HS-27A (cell line): ENCODE measurements at places on chromosomes 2 and 18.

DNA sequence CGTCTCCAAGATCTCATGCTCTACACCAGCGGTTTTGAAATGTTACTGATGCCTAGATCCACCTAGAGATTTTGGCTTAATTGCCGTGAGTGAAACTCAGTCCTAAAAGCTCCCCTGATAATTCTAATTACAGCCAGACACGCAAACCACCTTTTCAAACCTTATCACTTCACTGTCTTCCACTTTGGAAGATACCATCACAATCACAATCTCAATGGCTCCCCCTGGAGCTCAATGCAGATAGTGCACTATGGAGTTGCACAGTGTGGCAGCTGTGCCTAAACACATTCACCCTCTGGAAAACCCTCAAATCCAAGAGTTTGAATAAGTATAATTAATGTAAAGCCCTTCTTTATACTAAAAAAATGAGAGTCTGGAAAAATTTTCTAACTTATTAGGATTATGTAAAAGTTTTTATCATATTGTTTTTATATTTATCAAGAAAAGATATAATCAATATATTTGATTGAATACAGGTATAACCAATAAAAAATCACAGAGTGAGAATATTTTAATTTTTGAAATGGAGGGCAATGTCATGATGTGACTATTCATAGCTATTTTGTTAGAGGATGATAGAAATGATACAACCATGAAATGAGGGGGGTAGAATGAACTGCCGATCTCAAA lies 102.9 kb upstream of the SLC8A1 start:
- DNase-seq = peak; percentile 33

- DNase-seq = no peak
Measured at GRCh38 chr2:75596784-75597183, 36.0 kb upstream of the EVA1A start.

DNA sequence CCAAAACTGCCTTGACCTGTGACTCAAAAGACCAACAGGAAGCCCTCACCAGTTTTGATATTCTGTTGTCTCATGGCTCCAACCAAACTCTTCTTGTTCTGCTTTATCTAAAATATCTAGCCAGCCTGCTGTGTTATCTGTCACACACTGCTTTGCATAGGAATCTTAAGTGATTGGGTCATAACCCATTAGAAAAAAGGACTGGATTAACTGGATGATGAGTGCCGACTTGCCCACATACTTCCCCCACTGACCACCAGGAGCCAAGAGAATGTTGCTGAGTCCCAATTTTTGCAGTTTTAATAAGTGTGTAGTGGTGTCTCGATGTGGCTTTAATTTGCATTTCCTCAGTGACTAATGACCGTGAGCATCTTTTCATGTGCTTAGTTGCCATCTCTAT lies 6.5 kb downstream of the MOGAT1 start:
- no peak for DNase-seq

DNA sequence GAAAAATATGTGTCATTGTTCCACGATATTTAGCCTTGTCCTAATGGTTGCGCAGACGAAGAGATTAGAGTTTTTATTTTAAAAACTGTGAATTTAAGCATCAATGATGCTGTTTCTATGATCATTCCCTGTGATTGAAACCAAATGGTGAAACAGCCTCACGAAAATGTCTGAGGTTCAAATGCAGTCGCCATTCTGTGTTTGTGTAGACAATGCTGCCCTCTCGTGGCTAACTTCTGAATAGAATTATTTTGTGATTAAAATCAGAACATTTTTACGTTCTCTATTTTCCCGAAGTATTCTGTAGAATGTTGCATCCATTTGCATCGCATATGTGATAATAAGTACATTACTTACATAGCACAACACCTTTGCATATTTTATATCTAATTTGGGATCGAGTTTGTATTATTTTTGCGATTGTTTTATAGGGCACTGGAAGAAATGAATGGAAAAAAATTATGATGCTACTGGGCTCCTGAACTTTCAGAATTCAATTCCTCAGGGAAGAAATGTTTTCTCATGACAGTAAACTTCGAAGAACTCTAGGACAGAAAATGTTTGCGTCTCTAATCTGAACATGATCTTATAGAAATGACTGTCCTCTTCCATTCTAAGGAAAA lies 54.8 kb upstream of the CREB1 start:
- DNase-seq = no peak

DNA sequence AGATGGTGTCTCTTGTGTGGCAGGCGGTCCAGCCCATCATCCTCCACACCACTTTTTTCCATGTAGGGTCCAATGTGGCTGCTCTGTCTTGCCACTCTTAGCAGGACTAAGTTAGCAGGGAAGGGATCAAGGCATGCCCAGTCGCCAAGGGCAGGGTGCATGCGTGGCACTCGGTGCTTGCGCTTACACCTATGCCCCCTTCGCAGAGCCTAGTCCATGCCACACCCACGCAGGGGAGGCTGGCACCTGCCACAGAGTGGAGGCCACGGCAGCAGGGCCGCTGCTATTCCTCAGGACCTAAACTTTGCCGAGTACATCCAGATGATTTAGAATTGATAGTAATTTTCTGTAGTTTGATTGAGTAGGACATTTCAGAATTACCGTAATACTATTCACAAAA lies 59.5 kb downstream of the RALBP1 start:
- DNase-seq = no peak

- DNase-seq = no peak
Measured at GRCh38 chr18:36012891-36013290, 40.4 kb downstream of the RMP24 start.

DNA sequence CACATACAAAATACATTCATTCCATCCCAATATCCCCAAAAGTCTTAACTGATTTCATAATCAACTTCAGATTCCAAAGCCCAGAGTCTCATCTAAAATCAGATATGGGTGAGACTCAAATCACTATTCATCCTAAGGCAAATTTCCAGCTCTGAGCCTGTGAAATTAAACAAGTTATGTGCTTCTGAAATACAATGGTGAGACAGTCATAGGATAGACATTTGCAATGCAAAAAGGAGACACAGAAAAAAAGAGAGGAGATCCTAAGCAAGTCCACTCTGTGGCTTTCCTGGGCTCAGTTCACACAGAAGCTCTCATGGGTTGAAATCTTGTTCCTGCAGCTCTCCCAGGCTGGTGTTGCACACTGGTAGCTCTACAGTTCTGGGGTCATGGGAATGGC lies 18.3 kb downstream of the ZNF892 start:
- no peak for DNase-seq

DNA sequence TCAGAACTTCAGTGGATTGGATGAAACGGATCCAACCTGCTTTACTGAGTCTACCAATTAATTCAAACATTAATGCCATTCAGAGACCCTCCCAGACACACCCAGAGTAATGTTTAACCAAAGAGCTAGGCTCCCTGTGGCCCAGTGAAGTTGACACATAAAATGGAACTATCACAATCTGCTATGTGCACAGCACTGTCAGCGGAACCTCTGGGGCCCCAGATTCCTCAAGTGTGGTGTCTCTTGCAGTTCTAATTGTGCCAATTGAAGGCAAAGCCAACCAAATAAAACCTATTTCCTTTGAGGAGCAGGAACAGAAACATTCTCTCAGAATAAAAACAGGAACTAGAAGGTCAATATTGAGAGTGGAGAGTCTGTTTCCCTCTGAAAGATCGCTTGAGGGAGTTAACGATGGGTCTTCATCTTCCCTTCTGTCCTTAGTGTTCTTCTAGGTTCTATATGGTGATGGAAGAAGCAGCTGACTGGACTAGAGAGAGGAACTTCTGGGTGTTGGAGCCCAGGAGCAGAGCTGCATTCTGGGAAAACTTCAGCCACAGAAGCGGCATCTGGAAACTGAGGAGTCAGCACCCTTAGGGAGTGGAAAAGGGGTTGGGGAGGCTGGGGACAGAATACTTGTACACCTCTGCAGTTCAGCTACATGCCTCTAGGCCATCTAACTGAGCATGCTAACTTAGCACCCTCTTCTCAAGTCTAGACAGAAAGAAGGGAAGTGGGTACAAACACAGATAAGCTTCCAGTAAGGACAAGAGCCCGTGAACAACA lies 174.4 kb upstream of the FBXO11 start:
- DNase-seq = no peak

DNA sequence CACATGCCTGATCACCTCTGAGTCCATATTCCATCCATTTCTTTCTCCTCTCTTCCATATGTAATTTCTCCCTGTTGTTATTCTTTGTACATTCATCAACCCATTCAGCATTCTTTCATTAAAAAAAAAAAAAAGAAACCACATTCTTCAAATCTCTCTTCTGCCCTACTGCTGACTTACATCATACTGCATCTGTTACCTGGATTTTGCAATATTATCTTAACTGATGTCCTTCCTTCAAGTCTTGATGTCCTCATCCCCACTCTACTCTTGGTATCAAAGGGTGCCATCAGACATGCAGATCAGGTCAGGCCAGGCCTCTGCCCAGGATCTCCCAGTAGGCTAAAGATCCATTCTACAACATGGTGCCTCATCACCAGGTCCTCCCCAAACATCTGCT lies 90.6 kb downstream of the SGPP2 start:
- no peak for DNase-seq

DNA sequence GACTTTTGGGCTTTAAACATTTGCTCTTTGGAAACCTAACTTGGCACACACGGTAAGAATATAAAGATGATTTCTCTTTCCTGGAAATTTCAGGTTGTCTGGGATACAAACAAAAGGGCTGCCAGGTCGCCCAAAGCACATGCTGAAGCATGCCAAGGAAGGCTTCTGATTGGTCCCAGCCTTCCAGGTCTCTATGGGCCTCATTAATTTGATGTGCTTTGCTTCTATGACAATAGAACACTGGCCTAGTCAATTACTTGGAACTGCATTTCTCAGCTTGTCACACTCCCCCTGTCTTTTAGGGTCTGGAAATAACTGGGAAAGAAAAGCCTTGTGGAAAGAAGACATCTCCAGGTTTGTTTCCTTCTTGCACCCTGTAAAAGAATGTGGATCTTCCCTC lies 228.9 kb downstream of the ADCYAP1 start:
- DNase-seq = no peak

- DNase-seq = no peak
Measured at GRCh38 chr2:240636563-240637115, 11.4 kb downstream of the GPR35 start.

- DNase-seq = no peak
Measured at GRCh38 chr2:96963316-96963715, 23.1 kb downstream of the FAM178B start.

DNA sequence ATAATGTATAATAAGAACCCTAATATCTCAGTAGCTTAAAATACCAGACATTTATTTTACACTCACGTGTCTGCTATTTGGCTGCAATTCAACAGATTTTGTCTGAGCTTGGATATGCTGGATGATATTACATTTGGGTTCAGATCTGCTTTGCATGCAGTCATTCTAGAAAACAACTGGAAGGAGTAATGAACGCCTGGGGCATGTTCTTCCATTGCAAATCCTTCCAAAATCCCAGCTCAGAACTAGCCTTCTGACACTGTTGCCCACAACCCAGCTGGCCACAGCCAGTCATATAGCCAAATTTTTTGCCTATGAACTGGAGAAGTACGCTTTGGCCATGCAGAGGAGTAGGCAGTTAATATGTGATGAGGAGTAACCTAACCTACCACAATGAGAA lies 597.8 kb upstream of the VRK2 start:
- DNase-seq = peak; percentile 3

DNA sequence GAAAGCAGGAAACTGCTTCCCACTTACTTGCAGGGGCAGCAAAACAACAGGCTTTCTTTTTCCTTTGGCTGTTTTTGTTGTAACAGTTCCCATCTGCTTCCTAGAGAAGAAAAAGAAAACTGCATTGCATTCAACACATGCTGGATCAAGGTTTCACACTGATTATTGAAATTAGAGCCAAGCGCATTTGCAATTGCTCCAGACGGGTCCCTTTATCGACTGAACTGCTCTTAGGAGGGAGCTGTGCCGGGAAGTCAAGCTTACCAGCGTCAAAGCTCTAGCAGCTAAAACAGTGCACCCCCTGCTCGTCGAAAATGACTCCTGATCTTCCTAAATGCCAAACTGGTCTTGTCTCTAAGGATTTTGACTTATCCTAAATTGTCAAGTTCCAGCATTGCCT lies 164.0 kb upstream of the SESTD1 start:
- no peak for DNase-seq

DNA sequence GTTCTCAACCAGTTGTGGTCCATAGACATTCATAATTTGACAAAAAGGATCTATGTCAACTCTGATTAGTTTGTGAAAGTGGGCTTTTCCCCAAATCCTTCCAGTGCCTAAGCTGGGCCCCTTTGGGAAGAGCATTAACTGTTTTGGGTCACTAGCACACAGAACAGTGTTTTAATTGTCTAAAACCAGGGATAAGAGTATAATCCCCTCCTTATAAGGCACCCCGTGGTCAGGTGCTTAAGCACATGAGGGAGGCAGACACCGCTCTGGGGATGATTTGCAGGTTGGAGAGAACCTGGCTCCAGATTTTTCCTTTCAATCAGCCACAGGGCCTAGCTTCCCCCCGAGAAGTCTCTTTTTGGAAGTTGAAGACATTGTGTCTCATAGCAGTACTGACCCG lies 53.6 kb upstream of the RFX8 start:
- no peak for DNase-seq

- DNase-seq = no peak
Measured at GRCh38 chr2:238848691-238848975, 748 bp downstream of the TWIST2 start.

- DNase-seq = no peak
Measured at GRCh38 chr2:96541398-96542152, 5.0 kb downstream of the ARID5A start.

DNA sequence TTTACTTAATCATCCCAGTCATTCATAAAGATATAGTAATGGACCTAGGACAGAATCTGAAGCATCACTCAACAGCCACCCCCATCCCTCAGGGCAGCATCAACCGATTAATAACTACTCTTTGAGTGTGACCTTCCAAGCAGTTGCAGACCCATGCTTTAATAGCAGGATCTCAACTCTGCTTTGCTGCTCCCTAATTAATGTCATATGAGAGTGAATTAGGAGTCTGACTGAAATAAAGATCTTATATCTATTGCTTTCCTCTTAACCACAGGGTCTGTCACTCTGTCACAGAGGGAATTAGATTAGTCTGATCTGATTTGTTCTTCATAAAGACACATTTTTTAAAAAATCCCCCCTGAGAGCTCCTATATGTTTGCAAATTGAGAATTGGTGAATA lies 46.1 kb upstream of the LRP1B start:
- DNase-seq = no peak

DNA sequence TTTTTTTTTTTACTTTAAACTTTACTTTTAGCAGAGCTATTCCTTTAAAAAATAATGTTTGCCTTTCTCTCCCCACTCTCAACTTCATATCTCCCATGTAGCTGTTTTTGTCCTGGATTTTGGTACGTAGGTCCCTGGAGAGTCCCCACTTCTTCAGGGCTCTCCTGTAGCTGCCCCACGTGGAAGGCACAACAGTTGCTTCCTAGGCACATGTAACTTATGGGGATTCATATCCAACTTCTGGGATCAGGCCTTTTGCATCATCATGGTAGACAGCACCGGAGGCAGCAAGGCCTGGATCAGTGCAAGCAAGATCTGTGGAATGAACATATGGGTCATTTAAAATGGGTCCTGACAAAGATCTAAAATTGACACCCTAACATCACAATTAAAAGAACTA lies 95.7 kb downstream of the ACAA2 start:
- no peak for DNase-seq
